DND-41 (cell line): ENCODE measurements at places on chromosomes 2 and 18.

- no peak for DNase-seq
Measured at GRCh38 chr2:218149848-218150440, 16.8 kb downstream of the CXCR1 start.

GRCh38 chr18:24725644-24726415 is 265.4 kb downstream of the HRH4 start:
- no peak for DNase-seq

DNA sequence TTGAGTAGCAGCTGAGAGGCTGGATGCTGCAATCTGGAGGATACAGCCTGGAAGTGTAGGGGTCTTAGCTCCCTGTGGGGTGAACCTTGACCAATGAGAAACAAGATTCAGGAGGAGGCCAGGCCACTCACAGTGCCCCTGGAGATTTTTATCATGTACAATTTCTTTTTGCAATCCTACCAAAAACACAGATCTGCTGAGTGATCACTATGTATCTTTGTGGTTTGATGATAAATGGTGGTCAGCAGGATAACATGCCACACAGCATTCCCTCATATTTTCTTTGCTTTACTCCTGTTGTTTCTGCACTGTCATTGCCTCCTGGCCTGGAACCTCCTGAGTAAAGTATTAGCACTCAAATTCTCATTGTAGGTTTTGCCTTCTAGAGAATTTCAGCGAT is 357.9 kb downstream of the THSD7B start:
- DNase-seq, result no peak

- no peak for DNase-seq
Measured at GRCh38 chr2:25159949-25160348, 8.4 kb downstream of the POMC start.

- DNase-seq, result no peak
Measured at GRCh38 chr2:71700658-71701397, 247.5 kb downstream of the DYSF start.

DNA sequence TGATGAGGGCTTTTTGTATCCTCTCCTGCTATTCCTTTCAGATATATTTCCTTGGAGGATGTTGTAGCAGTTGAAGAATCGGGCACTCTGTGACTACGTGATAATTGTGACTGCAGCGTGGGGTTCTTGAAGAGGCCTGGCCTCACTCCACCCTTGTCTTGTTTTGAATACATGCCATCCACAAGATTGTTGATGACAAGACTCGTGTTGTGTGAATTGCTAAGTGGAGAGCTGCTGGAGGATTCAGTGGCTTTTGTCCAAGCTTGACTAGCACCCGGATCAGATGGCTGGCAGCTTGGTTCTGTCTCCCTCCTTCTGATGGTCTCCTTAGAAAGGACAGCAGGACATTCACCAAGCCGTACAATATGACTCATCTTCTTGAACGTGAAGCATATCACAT is 146.9 kb downstream of the DAW1 start:
- DNase-seq, result no peak

- DNase-seq, result no peak
Measured at GRCh38 chr2:175877845-175878544, 124.1 kb downstream of the LNPK start.

DNA sequence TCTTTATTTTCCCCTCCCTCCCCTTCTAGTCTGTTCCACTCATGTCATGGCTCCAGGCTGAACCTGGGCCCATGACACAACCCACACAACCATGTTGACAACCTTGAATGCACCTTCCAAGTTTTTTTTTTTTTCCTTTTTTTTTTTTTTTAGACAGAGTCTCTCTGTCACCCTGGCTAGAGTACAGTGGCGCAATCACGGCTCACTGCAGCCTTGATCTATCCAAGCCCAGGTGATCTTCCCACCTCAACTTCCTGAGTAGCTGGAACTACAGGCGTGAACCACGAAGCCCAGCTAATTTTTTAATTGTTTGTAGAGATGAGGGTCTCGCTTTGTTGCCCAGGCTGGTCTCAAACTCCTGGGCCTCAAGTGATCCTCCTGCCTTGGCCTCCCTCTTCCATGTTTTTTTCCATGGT is 21.9 kb upstream of the ROCK2 start:
- peak; percentile 14 for DNase-seq

- DNase-seq, result peak; percentile 83
Measured at GRCh38 chr2:241877989-241878970, 8.8 kb downstream of the RTP5 start.

GRCh38 chr2:23376972-23377371 is 8.0 kb upstream of the KLHL29 start:
- DNase-seq, result no peak

DNA sequence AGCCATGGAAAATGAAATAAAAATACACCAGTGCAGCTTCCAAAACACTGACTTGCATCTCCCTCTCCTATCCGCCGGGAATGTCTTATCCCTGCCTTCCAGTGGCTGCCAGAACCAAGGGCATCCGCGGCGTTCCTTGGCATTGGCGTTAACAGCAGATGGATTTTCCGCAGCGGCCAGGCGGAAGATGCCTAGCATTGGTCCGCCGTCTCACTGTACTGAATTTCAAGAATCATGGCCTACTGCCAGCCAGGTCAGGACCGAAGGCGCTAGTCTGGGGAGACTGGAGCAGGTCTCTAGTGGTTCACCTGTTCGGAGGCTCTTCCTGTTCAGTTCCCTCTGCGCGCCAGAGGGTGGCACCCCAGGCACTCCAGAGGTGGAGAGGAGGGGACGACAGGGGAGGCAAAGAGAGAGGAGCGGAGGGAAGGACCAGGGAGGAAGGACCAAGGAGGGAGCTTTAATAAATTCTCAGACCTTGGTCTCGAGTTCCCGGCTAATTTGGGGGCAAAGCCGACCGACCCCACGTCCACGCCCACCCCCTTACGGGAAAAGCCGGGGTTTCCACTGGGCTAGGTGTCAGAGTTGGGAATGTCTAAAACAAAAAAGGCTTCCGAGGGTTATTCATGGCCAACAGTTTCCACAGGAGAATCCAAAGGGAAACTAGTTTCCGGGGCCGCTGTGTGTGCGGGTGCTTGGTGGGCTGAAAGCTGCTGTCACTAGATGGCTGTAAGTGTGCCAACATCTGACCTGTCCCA is 3.7 kb upstream of the BCL2L11 start:
- DNase-seq, result peak; percentile 61

GRCh38 chr2:151844211-151844896 is 16.1 kb upstream of the ARL5A start:
- DNase-seq, result no peak

DNA sequence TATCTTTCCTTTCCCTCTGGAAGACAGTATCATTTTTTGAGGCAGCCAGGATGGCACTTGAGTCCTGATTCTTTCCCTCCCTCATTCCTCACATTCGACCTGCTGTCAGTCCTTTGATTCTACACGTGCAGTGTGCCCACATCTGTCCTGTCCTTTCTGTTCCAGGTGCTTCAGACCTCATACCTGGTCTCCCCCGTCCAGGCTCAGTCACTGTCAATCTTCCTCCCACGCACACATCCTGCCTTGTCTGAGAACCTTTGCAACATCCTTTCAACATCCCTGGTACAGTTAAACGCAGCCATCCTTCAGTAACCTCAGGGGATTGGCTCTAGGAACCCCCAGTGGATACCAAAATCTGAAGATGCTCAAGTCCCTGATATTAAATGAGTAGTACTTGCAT is 10.1 kb downstream of the BCL2 start:
- DNase-seq, result no peak

DNA sequence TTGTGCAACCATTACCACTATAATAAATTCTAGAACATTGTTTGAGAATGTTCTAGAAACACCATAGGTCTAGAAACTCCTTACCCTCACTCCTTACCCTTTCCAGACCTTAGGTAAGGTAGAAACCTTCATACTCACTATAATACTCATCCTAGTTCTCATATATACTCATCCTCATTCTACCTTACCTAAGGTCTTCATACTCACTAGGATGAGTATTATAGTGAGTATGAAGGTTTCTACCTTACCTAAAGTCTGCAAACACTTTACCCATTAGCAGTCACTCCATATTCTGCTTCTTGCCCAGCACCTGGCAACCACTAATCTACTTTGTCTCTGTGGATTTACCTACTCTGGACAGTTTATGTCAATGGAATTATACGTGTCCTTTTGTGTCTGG is 75.0 kb downstream of the TMEM185B start:
- no peak for DNase-seq

DNA sequence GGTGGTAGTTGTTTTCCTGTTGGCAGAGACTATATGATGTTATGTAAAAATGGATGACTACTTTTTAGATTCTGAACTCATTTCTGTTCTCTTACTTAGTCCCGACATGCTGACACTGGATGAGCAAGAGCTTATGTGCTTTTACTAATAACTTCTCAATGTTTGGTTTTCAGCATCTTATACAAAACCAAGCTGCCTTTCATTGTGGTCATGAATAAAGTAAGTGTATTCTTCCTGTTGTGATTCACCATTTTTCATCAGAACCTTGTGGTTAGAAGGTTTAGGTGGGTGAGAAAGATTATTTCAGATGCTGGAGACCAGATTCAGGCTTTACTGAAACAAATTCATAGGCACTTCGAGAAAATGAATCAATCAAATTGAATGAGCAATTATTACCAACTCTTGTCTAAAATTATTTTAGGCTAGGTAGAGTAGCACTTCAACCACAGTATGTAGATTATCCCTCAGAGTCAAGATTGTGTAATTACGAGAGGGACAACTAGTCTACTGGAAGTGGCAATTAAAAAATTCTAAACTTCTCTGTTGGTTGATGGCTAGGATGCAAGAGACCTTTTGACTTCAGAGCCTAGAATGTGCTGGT is 9.3 kb downstream of the GPN1 start:
- no peak for DNase-seq

GRCh38 chr2:182716650-182716979 is 558 bp downstream of the DNAJC10 start:
- DNase-seq, result no peak

GRCh38 chr2:8022908-8023640 is 658.8 kb upstream of the ID2 start:
- DNase-seq, result no peak

DNA sequence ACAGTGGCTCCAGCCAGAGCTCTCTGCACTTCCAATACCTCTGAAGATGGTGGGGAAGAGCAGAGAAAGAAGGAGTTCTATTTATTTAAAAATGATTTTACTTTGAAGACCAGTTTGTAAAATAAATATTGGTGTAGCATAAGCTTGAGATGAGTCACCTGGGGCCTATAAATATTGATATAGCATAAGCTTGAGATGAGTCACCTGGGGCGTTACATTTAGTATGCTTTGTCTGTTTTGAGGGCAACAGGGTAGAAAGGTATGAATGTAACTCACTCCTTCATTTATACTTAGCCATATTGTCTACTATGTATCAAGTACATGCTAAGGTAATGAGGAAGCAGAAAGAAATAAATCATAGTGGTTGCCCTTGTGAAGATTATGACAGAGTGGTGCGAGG is 7.7 kb upstream of the SULT1C4 start:
- DNase-seq, result no peak

- no peak for DNase-seq
Measured at GRCh38 chr2:47422560-47422959, 19.6 kb downstream of the MSH2 start.

- no peak for DNase-seq
Measured at GRCh38 chr18:74190086-74190485, 41.8 kb downstream of the TIMM21 start.

DNA sequence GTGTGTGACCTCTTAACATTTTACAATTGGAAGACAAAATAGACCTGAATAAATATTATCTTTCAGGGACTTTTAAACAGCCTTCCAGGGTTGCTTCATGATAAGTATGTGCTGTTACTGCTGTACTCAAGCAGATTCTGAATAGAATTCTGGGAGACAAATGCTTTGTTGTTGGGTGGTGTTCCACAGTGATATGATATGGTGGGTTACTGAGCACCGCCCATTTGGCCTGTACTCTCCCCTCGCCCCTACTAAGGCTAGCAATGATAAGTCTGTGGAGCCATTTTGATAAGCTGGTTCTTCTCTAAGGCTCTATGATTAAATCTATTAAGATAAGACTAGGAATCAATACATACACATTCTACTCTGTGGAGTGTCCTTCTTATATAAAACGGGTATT is 89.8 kb upstream of the ITGA4 start:
- no peak for DNase-seq

DNA sequence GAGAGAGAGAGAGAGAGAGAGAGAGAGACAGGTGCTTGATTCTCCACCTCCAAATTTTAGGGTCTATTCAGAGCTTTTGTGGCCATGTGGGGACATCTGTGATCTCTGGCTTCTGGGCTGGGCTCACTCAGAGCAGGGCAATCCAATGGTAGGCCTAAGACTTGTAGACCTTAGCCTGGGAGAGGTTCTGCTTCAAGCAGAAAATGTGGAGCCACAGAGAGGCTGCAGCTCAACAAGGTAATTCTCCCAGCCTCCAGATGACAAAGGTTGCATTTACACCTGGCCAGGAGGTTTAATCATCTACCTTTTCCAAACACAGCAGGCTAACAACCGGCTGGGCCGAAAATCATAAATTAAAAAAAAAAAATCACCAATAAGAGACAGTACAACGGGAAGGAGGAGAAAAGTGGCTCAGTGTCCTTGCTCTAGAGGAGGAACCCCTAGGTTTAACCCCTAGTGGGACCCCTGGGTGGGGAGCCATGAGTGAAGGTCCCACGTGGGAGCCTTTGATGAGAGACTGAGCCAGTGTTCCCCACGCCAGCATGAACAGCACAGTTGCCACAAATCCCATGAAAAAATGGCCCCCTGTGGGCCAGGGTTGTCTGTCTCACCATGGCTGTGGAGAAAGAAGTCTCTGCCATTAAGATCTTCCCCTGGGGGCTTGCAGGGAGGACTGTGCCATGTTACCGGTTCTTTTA is 124.0 kb upstream of the GATA6 start:
- no peak for DNase-seq

DNA sequence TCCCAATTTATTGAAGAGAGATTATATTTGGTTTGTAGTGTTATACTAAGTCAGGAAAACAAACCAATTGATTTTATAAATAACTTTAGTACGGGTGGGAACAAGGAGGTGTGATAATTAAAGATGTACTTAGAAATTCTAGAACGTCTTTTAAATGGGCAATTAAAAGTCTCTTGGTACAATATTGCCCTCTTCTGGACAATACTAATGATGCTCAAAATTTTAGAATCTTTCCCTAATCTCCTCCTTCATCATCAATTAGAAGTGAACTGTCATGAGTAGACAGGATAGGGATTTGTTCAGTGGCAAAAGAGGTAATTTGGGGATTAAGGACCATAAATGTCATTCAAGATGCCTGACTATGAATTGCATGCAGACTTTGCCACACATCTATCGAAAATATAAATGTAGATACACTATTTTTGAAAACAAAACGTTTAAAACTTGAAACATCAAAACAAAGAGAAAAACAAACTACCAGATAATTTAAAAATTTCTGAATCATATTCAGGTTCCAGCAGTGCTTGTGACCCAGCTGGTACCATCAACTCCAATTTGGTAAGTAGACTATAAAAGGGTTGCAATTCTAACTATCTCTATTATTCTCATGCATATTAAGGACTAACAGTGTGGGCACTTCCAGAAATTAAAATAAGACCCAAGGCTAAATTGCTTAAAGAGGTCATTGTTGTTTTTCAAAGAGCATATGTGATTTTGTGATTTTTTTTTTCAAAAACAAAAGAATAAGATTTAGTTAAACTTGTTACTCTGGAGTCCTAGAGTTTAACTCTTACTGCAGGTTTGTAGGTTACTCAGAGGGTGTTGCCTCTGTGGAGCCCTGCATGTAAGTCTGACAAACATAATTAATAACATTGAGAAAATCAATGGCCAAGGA is 123.5 kb downstream of the LAMA3 start:
- DNase-seq, result no peak

- DNase-seq, result no peak
Measured at GRCh38 chr18:42412896-42413295, 457.9 kb downstream of the PIK3C3 start.
